ENCODE measurements at places on chromosomes 1 and 21.

- DNase-seq = peak; percentile 46
Measured at GRCh38 chr21:45963232-45963570, 18.4 kb upstream of the COL6A1 start.

GRCh38 chr1:226882631-226883409 is 12.4 kb downstream of the PSEN2 start:
- no peak for DNase-seq

- DNase-seq = peak; percentile 85
Measured at GRCh38 chr1:155044812-155045657, 6.1 kb upstream of the ADAM15 start.

GRCh38 chr1:38958967-38959366 is 17.3 kb upstream of the RHBDL2 start:
- DNase-seq = no peak

GRCh38 chr1:228497817-228498216 is 10.6 kb downstream of the RNF187 start:
- no peak for DNase-seq

- no peak for DNase-seq
Measured at GRCh38 chr1:205014783-205015182, 28.2 kb upstream of the CNTN2 start.

DNA sequence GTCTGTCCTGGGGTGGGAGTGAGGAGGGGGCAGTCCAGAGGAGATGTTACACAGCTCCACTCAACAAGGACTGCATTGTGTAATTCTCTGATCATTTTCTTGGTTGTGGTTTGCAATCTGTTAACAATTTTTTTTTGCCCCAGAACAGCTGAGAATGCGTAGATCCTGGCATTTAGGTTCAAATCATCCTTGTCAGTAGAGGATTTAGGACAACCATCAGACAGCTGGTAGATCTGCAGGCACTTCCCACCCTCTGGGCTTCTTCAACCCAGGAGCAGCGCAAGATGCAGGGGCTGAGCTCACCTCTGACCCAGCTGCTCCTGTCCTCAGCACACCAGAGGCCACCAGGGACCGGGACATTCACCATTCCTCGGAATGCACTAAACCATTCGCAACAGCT is 13.5 kb downstream of the BCAR3 start:
- DNase-seq = no peak

DNA sequence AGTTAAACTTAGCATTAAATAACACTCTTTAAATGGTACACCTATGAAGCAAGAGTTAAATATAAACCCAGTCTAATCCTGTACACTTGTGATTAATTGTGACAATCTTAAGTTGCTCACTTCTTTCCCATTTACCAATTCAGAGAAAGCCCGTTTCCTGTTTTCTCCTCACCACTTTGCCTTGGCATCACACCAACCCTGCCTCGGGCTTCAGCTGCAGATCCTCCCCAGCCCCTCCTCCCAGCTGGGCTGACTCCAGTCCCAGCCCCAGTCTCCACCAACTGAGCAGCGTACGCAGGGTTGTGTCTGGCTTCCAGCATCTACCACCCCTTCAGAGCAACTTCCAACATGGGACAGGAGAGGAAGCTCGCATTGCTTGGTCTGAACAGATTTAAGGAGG is 4.1 kb downstream of the PYCR2 start:
- DNase-seq = peak; percentile 92

GRCh38 chr1:13619909-13620308 is 36.3 kb downstream of the PDPN start:
- no peak for DNase-seq

GRCh38 chr1:157088607-157089006 is 11.0 kb downstream of the ETV3L start:
- DNase-seq = no peak

- peak; percentile 53 for DNase-seq
Measured at GRCh38 chr1:169945181-169945580, 51.5 kb upstream of the SCYL3 start.

- no peak for DNase-seq
Measured at GRCh38 chr1:2233468-2233867, 5.3 kb downstream of the SKI start.

DNA sequence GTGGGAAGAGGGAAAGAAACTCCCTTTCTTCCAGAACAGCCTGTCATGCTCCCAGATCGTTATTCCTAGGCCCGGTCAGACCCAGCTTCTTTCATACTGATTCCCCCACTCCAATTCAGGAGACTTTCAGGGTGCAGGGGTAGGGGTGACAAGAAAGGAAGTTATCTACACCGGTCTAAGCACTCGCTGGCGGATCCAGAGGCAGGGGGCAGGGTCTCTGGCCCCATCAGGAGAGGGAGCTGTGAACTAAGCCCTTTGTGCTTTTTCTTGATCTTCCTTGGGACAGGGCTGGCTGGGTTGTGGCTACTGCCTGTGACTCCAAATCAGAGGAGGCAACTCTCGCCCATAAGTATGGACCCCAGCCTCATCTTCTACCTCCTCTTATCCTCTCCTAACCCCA is 44.3 kb downstream of the NEK2 start:
- DNase-seq = no peak

DNA sequence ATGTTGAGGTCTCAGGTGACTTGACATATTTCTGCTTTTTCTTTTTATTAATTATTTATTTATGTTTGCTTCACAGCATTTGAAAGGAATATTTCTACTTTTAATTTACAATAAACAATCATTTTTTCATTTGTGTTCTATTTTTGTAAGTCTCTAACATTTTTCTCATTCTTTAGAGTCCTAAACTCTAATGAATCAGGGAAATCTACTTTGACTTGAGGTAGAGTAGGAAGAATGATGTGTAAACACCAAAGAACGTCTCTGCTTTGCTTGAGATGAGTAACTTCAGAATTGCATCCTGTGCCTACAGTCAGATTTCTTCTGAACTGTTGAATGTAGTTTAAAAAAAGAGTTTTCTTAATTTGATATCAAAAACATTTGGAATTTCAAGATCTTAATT is 65.2 kb downstream of the CNST start:
- no peak for DNase-seq

- DNase-seq = peak; percentile 52
Measured at GRCh38 chr1:4121834-4122512, 221.9 kb upstream of the C1orf174 start.

DNA sequence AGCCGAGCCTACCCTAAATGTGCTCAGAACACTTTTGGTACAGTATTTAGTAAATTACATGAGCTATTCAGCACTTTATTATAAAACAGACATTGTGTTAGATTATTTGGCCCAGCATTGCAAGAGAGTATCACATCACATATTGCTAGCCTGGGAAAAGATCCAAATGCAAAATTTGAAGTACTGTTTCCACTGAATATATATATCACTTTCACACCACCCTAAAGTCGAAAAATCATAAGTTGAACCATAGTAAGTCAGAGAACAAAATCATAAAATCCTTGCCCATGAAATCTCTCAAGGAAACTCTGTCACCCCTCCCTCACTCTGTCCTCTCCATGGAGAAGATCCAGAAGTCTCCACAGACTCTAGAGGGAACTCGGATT is 33.1 kb downstream of the RGS8 start:
- DNase-seq = no peak

DNA sequence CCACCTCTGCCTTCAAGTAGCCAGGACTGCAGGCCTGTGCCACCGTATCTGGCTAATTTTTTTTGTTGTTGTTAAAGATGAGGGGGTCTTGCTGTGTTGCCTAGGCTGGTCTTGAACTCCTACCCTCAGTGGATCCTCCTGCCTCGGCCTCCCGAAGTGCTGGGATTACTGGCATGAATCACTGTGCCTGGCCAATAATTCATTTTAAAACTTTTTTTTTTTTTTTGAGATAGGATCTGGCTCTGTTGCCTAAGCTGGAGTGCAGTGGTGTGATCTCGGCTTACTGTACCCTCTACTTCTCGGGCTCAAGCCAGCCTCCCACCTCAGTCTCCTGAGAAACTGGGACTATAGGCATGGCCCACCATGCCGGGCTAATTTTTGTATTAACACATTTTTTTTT is 3.5 kb downstream of the CDC73 start:
- DNase-seq = no peak

GRCh38 chr1:109818271-109818987 is 54.7 kb upstream of the EPS8L3 start:
- no peak for DNase-seq

- no peak for DNase-seq
Measured at GRCh38 chr1:62178372-62178771, 16.3 kb upstream of the L1TD1 start.

- no peak for DNase-seq
Measured at GRCh38 chr1:37323486-37324377, 150.6 kb upstream of the ZC3H12A start.

DNA sequence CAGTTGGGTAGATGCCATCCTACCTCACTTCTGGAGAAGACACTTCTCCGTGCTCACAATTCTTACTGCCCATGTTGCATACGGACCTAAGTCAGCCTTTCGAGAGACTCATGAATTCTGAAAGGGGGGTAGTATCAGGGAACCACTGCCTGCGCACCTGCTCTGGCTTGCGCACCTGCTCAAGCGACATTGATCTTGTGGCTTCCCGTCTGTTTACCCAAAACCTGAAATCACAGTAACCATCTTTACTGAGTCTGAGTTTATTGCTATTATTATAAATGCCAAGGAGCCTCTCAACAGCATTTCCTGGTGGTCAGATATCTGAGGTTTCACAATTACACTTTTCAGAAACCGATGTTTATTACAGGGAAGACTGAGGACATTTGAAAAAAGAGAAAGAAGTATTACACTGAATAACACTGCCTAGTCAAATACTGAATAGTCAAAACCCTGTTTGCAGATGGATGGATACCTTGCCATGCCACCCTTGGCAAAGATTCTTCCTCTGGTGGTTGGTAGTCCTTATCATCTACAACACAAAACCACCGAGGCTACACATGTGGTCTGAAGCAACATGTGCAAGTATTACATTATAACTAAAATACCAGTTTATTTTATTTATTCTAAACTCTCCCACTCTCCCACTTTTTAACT is 208.7 kb downstream of the SIPA1L2 start:
- no peak for DNase-seq

- DNase-seq = no peak
Measured at GRCh38 chr1:25469177-25469576, 38.5 kb downstream of the MACO1 start.

GRCh38 chr1:35570589-35571137 is 2.5 kb upstream of the TFAP2E start:
- no peak for DNase-seq

- DNase-seq = peak; percentile 78
Measured at GRCh38 chr1:32702599-32703478, at the start of gene SYNC. Gene SYNC, minus strand, starts transcription at chr1:32702770. Its CDS starts 110 bp downstream, at chr1:32702660.

- no peak for DNase-seq
Measured at GRCh38 chr1:17404034-17404684, 32.2 kb downstream of the PADI6 start.

- no peak for DNase-seq
Measured at GRCh38 chr1:217585577-217585976, 45.3 kb downstream of the GPATCH2 start.

DNA sequence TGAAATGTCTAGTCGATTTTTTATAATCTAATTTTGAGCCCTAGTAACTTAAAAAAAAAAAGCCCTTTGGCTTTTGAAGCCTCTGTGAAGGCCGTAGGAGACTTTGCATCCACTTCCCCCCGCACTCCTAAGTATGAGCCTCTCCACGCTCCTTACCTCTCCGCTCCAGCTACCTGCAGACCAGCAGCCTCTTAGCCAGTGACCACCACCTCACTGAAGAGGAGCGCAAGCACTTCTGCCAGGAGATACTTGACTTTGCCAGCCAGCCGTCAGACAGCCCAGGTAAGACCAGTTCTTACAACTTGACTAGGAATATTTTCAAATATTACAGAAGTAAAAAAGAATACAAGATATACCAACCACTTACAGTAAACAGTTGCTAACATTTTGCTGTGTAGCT is 27.4 kb upstream of the PWP2 start:
- DNase-seq = no peak

- DNase-seq = no peak
Measured at GRCh38 chr1:91779548-91780021, 106.4 kb downstream of the TGFBR3 start.

DNA sequence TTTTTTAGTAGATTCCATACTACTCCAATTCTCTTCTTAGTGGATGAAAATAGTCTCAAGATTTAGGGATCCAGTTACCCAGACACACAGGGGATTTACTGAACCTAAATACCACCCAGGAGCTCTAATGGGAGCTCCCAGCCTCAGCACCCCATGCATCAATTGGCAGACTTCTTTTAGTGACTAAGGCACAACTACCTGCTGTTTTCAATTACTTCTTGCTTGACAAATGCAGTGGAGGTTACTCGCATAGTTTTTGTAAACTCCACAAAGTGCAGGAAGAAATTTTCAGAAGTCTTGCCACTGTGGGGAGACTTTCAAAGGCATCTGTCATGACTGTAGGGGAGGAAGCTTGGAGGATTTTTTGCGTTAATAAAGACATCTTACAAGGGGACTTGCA is 35.5 kb upstream of the MAP10 start:
- no peak for DNase-seq

GRCh38 chr21:46352164-46352515 is 28.2 kb downstream of the PCNT start:
- no peak for DNase-seq

DNA sequence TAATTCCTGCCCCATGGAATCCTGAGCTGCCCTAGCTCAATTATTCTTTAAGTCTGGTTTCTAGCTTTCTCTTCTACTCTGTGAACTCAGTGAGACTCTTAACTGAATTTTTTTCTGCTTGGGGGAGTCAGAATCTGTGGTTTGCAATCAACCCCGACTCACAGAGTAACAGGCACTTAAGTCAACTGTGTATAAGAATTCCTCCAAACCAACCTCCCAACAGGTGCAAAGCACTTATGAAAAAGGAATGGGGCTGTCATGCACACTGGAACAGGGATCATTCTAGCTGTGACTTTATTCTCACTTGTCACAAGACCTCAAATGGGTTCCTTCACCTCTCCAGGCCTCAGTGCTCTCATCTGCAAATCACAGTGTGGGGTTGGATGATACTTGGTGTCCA is 60.3 kb upstream of the SYT6 start:
- no peak for DNase-seq

DNA sequence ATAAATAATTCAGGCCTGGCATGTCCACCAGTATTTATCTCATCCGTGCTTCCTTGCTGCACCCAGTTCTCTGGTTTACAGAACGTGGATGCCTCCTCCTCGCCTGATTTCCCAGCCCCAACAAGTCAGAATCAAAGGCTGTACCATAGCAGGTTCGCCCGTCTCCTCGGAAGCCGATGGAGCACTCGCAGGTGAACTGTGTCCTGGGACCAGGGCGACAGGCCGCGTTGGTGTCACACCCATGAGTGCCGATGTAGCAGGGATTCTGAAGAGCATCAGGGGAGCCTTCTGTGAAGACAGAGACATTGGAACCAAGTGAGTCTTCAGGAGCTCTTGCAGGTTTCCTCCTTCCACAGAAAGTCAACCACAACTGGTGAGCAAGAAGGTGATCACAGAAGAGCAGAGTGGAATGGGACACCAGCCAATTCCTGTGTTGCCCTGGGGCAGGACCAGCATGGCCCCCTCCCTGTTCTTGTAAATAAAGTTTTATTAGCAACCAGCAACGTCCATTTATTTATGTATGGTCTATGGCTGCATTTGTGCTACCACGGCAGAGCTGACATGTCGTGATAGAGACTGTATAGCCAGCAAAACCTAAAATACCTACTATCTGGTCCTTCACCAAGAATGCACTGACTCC is 40.8 kb downstream of the NID1 start:
- DNase-seq = no peak

- DNase-seq = no peak
Measured at GRCh38 chr1:23283667-23284602, 60.1 kb downstream of the HNRNPR start.

- peak; percentile 92 for DNase-seq
Measured at GRCh38 chr1:30847358-30847972, 61.1 kb downstream of the SDC3 start.
